Left renal cortex interstitium (tissue), 4 donors: ENCODE measurements at places on chromosomes 2 and 18.

GRCh38 chr2:12733846-12734245 is 17.1 kb downstream of the TRIB2 start:
- DNase-seq, result no peak

GRCh38 chr2:239288951-239289511 is 111.8 kb downstream of the HDAC4 start:
- DNase-seq, result no peak

DNA sequence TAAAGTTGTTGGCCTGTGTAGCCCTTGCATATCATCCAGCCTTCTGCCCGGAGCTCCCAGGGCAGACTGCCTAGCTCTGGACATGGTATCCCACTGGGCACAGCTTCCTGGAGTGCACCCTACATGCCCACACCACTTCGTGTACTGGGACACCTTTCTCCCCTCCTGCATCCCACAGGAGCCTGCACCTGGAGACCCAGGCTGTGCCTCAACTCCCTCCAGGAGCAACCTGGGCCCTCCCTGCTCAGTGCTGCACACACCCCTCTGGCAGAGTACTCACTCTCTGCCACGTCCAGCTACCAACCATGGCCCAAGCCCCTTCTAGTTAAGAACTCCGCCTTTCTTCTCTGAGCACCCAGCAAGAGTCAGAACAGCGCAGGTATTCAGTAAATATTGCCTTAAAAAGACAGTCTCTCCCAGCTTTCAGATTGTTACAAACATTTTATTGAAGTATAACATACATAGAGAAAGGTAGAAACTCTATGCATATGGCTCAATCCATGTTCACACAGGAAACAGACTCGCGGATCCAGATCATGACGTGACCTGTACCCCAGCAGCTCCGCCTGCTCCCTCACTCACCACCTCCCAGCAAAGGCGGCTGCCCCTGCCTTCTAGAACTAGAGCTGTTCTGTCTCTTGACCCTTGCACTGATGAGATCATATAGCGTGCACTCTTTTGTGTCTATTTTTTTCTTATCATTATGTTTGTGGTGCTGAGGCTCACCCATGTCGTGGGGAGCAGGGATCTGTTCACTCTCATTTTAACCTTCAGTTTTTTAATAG is 98.4 kb upstream of the MYCN start:
- no peak for DNase-seq

DNA sequence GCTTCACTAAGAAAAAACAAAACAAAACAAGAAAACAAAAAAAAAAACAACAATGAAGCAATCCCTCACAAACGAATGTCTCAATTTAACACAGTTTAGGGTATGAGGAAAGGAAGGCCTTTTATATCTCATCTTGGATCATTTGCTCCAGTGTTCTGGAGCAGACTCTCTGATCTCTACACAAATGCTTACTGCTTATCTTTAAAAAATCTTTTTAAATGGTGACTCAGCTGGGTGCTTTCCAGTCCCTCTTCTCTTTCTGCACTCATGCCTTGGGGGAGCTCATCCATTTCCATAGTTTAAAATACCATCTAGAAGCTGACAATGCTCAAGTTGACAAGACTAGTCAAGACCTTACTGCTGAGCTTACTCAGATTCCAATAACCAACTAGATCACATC is 56.2 kb downstream of the ETAA1 start:
- DNase-seq, result no peak

GRCh38 chr18:31585991-31586390 is 5.7 kb upstream of the TTR start:
- no peak for DNase-seq

DNA sequence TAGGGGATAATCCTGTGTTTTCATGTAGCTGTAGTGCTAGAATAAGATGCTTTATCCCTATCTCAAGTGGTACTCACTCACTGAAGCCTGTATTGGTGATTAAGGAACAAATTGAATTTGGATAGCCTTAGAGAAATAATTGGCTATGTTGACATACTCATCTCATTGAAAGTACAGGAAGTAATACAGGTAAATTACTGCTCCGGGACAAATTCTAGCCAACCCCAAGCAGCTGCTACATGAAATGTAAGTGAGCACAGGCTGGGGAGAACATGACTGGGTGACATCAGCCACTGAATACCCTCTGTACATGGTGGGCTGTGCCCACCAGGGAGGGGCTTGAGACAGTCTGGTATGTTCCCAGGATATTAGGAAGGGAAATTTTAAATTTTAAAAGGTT is 188.4 kb upstream of the RASGRP3 start:
- DNase-seq, result no peak

- DNase-seq, result no peak
These were observed 86.0 kb downstream of the RTN4 start for GRCh38 chr2:54964271-54964670.

GRCh38 chr2:28395334-28396061 is 2.8 kb downstream of the FOSL2 start:
- DNase-seq, result no peak

- DNase-seq, result no peak
These were observed 175.7 kb upstream of the RND3 start for GRCh38 chr2:150663143-150663542.

- DNase-seq, result no peak
These were observed 132.8 kb upstream of the TMEFF2 start for GRCh38 chr2:192327576-192327975.

GRCh38 chr18:48539406-48540250 is 797 bp downstream of the CTIF start:
- DNase-seq, result no peak

DNA sequence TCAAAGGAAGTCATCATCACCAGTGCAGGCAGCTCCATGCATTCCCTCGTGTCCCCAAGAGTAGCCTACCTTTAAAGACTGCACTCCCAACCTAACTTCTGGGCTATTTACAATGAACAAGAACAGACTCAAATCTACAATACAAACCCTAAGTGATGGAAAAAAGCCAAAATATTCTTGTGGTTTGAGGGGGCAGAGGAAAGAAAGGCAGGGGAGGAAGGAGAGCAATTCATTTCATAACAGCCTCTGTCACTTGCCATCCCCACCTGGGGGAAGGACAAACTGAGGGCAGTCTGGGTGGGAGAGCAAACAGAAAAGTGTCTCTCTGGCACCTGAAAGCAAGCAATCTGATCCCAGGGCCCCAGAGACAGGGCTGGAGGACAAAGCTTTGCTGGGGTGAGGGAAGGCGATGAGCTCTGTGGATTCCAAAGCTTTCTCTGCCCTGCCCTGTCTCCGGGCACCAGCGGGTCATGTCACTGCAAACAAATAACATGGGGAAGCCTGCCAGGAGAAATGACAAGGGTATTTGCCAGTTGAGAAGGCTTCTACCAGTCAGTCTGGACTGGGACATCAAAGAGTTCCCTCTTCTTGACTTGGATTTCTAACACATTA is 528.0 kb upstream of the TNP1 start:
- DNase-seq, result no peak

- no peak for DNase-seq
These were observed 48.6 kb downstream of the PDCL3 start for GRCh38 chr2:100611079-100612029.

- DNase-seq, result no peak
These were observed 292.1 kb downstream of the EXOC6B start for GRCh38 chr2:72533765-72534164.

- DNase-seq, result no peak
These were observed 37.9 kb upstream of the ASB1 start for GRCh38 chr2:238388794-238389193.

DNA sequence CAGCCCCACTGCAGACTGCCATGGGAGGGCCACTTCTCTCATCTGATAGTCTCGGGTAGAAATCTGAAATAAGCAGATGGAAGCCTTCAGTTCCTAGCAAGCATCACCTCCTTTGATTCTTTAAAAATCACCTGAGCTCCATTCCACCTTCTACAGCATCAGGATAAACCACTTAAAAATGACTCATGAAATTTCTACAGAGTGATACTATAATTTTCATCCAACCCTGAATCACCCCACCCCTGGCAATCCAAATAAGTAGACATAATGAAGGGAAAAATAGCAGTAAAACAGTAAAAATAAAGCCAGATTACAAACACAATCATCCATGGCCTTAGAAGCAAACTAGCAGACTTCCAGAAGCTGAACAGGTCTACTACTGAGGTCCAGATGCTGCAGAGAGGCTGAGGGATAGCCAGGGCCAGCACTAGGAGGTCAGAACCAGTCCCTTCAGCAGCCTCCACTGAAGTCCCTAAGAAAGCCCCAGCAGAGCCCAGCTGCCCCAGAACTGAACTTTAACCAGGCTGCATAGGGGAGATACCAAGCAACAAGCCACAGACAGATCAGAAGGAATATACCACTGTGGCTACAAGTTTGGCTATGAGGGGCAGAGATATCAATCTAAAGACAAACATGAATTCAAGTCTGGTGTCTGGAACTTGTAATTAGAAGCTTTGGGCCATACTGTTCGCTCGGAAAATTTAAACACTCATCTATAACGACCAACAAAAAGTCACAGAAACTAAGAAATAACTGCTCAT is 54.7 kb upstream of the RNU4ATAC start:
- DNase-seq, result no peak

- no peak for DNase-seq
These were observed 358.5 kb downstream of the ALK start for GRCh38 chr2:29562896-29563295.

GRCh38 chr2:196036442-196036841 is 32.2 kb downstream of the DNAH7 start:
- no peak for DNase-seq

- DNase-seq, result no peak
These were observed 22.2 kb downstream of the SOWAHC start for GRCh38 chr2:109636317-109636716.

DNA sequence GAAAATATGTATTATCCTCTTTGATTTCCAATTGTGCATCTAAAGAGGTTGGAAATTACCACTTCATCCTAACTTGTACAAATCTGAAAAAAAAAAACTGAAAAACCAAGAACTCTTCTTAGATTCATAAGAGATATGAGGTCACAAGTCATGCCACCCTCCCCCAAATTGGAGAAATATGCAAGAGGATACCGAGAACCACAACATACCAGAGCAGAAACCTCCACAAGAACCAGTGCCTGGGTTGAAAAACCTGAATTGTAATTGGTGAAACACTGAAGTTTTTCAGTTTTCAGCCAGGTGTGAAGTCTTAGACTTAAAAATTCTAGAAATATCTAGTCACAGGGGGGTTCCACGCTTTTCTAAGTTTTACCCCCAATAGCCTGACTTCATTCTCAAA is 1029.5 kb upstream of the LRRTM1 start:
- DNase-seq, result no peak

- peak; percentile 31 for DNase-seq
These were observed 566.8 kb downstream of the EPHA4 start for GRCh38 chr2:221005338-221005737.

DNA sequence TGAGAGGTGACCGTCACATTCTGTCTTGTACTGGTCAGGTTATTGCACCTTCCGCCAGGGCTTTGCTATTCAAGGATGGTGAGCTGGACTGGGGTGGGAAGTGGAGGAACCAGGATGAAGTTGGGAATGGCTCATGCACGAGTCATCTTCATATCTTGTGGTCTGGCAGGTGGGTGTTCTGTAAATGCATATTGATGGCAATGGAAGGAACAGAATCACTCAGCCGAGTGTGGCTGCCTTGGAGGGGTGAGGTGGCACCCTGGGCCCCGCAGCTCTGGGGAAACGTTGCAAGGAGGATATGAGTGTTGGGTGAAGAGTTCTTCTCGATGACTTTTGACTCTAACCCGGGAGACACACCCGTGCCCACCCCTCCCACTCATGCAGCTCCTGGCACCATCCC is 1.2 kb downstream of the NEU2 start:
- no peak for DNase-seq

DNA sequence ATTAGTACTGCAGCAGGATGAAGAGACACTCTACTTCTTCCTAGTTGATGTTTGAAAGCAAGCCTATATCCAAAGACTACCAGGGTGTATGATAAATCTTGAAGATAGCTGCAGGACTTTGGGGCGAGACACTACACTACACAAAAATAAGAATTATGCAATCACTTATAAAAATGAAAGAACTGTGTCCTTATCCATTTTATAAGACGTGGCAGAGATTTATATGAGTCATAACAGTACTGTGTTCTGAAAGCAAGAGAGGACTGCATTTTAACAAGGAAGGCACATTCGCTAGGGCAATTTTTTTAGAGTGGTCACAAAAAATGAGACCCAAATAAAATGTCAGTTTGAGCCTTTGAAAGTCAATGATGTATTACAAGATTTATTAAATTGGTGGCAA is 617.0 kb upstream of the LINC00305 start:
- DNase-seq, result no peak

GRCh38 chr18:62781893-62782292 is 66.6 kb downstream of the PHLPP1 start:
- DNase-seq, result no peak

GRCh38 chr2:39153312-39153711 is 32.5 kb upstream of the SOS1 start:
- DNase-seq, result no peak

DNA sequence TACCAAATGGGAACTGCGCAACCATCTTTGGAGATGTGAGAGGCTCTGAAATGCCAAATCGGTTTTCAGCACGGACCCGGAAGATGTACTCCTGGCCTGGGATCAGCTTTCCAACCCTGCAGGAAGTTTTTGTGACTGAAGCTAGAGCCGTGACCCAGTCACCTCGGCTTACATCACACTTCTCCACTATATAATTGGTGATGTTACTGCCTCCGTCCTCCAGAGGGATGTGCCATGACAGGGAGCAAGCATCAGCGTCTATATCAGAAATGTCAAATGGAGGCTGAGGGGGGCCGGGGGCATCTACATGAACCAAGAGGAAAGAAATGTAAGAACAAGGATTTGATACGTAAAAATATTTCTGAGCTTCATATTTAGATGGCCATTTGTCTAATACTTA is 104.4 kb downstream of the PLEKHA3 start:
- DNase-seq, result no peak

GRCh38 chr2:2183176-2183575 is 147.9 kb downstream of the MYT1L start:
- DNase-seq, result no peak

DNA sequence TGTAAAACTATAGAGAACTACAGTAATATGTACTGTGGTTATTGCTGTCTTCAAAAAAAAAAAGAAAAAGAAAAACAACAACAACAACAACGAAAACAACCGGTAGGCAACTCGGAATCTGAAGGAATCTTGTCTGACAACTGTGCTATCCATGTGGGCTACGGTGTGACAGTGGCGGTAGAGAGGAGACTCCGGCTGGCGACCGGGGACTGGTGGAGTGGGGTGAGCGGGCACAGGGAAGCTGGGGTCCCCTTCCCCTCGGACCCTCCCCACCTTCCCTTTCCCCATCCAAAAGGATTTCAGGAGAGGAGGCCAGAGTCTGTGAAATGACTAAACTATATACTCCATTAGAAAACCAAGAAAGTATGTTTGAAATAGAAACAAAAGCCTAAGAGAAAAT is 22.9 kb downstream of the IGFBP5 start:
- no peak for DNase-seq

- DNase-seq, result no peak
These were observed 1855.7 kb upstream of the CELF4 start for GRCh38 chr18:39421276-39421675.

- DNase-seq, result no peak
These were observed 93.4 kb upstream of the ZBTB14 start for GRCh38 chr18:5388896-5389295.
